ENCODE measurements at places on chromosomes 2 and 18.

DNA sequence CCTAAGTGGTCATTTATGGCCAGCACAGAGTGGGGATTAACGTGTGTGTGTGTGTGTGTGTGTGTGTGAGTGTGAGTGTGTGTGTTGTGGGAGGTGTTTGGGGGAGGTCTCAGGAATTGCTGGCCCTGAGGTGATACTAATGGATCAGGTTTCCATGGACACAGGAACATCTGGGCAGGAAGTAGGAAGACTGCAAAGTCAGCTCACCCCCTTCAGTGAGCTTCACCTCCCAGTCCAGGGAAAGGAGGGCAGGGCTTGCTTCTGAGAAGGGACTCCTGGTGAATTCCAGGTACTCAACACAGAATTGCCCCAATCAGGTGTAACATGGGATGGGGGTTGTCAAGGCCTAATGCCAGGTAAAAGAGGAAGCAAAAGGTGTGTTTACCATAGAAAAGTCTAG, 30.3 kb upstream of the IL1R1 start:
- no peak for DNase-seq

DNA sequence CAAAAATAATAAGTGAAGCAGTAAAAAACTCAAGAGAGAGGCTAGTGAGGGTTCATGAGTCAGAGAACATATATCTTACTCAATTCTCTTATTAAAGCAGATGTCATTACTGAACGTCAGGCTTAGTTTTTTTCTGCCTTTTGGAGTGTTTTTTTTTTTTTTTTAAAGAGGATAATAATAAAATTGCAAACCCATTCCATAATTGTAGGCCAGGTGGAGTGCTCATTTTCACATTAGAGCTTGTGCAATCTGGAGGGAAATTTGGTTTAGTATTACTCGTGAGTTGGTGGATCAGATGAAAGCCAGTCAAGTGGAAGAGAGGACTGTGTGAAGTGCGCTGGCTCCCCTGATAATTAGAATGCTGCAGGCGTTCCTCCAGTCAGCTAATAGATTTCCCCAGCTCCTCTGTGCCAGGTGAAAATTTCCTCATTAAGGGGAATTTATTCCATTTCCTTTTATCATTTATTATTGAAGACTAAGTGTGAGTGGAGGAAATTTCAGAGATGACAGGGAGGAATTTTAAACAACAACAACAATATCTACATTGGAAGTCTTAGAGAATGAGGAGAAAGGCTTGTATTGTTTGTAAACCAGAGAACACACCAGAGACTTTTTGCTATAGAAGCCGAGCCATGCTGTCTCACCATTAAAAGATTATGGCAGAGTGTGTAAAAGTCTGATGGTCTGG, 74.6 kb downstream of the CPS1 start:
- DNase-seq, result peak; percentile 96

DNA sequence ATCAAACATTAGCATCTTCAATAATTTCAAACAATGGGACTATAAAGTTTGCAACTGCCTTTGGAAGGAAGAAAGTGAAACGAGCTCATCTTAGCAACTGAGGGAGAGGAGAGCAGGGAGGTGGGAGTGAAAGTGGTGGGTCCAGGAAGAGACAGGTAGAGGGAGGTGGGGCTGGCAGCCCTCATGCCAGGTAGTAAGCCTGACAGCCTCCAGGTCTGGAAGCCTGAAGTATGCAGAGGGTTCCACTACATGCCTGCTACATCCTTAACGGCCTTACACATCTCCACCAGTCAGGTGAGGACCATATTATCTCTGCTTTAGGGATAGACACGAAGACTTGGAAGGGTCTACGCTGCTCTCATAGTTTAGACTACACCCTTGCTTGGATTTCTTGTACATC, 201.1 kb upstream of the TWIST2 start:
- DNase-seq, result no peak

DNA sequence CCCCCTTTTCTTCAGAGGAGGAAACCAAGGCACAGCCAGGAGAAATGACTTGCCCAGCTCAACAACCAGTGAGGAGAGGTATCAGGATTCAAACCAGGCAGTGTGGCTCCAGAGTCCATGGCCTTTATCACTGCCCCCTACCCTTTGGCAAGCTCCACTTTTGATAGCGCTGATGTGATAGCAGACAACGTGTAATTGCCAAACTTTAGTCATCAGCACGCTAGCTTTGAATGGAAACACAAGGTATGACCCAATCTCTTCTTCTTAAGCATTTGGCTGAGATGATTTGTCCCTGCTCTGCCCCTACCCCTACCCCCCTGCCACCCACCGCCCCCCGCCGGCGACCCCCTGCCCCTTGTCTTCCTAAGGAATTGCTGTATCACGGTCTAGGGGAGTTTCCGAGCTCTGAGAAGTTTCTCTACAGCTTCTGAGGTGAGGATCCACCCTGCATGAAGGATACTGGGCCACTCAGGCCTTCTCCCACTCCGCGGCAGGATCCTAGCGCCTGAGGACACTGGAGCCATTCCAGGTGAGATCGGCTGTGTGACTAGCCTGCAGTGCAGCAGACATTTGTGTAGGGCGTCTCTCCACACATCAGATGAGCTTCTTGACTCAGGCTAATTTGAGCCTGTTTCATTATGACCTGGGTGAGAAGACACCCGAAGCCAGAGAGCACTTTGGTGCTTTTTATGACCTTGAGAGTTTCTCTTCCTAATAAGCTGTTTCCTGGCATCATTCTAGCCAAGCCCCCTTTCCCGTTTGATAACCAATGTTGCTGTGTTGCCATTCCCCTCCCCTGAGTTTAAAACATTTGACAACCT, 75.1 kb upstream of the MAP4K4 start:
- DNase-seq, result no peak

Data from NCI-H1694 (cell line).